Hematopoietic multipotent progenitor cell treated with erythropoietin and hydrocortisone succinate and interleukin-3 and kit ligand, for 17 days (in vitro differentiated cells): ENCODE measurements at places on chromosomes 3 and 15.

GRCh38 chr3:104582092-104582491 lies 784.6 kb upstream of the ALCAM start:
- no peak for DNase-seq

GRCh38 chr3:112333002-112333380 lies at the start of gene CD200:
Gene CD200, plus strand, starts transcription at chr3:112333156. Its CDS starts 57 bp downstream, at chr3:112333213.
- no peak for DNase-seq

GRCh38 chr3:174483254-174483653 lies 375.9 kb upstream of the NAALADL2 start:
- DNase-seq, result no peak

GRCh38 chr15:62591842-62592838 lies 427.1 kb upstream of the C2CD4B start:
- no peak for DNase-seq

- no peak for DNase-seq
These were observed 89.3 kb upstream of the P2RY1 start for GRCh38 chr3:152745646-152746045.

- DNase-seq, result no peak
These were observed 26.5 kb downstream of the RFTN1 start for GRCh38 chr3:16486951-16487480.

GRCh38 chr15:69032703-69033373 lies 18.3 kb downstream of the NOX5 start:
- no peak for DNase-seq

DNA sequence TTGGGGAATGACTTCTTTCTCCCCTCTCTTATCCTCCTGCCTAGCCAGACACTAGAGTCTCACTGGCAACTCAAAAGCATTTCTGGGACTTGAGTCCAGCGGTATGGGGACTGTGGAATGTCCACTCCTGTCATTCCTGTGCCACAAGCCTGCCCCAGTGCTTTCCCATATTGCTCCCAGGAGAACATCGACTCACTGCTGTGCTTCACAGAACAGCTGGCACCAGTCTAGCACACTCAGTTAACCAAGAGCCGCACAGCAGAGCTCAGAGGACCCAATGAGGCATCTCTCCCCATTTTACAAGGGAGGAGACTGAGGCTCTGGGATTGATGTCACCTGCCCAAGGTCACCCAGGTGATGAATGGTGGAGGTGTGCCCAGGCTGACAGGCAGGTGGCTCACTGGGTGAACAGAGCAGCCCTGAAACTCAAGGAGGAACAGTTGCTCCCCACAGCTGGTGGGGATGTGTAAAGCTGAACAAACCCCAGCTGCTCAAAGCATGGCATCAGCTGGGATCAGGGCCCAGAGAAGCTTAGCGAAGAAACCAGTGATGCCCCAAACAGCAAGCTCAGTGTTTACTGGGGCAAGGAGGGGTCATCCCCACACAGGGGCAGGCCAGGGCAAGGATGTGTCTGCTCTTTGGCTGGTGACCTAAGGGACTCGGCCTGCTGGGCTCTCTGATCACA lies 35.4 kb upstream of the DUSP7 start:
- no peak for DNase-seq

- no peak for DNase-seq
These were observed 257.1 kb upstream of the TRIM42 start for GRCh38 chr3:140420621-140421357.

DNA sequence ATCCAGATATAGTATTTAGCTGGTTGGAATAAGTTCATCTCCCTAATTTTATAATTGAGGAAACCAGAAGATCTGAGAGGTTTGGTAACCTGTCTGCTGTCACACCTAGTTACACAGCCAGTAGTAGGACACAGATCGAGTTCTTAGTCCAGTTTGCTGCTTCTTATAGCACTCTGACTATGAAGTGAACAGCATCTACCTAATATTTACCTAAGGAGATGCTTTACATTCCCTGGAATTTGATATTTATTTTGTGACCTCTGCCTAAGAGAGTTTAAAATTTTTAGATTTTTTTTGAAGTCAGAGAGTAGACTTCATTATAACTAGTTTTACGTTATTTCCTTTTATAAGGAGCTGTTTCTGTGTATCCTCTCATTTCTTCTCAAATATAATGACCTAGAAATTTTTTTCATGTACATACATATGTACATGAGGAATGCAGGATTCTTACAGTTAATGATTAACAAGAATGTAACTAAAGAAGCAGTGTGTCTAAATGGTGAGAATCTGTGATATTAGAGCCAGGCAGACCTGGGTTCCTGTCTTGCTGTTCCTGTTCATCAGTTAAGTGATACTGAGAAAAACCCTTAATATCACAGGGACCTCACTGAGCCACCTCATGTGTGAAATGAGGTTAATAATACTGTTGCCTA lies 4.3 kb downstream of the ARHGEF26 start:
- DNase-seq, result no peak

- DNase-seq, result no peak
These were observed 248.9 kb downstream of the THSD4 start for GRCh38 chr15:71364117-71364584.

DNA sequence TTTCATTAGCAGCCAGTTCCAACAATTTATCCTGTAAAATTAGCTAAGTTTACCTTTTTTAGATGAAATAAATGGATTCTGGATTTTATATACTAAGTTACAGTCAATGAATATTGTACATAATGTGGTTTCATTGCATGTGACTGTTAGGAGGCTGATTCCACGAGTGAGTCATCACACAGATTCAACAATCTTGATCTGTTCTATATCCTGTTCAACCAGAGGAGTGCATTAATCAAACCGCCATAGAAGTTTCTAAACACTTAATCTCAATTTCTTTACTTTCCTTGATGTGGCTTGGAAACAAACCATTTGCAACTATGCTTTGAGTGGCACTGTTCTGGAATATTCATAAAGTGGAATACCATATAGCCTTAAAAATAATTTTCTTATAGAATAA lies 15.3 kb downstream of the DNAJC13 start:
- no peak for DNase-seq

DNA sequence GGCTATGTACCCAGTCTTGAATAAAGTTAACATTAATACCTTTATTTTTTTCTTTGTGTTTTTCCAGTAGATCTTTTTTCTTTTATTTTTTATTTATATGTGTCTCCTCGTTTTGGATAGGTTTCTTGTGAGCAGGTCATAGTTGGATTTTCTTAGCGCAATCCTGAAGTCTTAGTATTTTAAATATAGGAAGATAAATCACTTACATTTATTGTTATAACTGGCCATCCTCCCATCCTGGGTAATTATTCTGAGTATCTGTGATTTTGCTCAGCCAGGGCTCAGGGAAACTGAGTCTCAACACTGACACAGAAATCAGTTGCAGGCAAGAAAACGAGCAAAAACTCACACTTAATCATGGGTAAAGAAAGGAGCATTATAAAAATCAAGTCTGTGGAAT lies 11.6 kb upstream of the SLCO3A1 start:
- no peak for DNase-seq

- DNase-seq, result no peak
These were observed 619.9 kb downstream of the FOXP1 start for GRCh38 chr3:70963431-70964275.

DNA sequence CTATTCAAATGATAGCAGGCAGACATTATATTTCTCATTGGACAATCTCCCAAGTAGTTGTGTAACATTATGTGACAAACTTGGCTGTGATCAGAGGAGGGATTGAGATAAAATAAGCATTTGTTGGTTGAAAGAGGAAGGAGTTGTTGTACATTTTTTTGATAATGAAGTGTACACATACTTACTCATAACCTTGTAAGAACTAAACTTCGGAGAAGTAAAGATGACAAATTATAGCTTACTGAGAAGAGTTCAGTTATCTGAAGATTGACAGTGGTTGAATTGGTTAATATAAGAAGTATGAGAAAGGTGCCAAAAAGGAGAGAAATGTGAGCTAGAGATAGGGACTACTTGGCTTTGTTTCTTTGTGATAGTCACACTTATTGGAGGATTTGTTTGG lies 32.6 kb downstream of the STT3B start:
- no peak for DNase-seq

- DNase-seq, result no peak
These were observed 77.0 kb downstream of the LPP start for GRCh38 chr3:188230962-188231361.

DNA sequence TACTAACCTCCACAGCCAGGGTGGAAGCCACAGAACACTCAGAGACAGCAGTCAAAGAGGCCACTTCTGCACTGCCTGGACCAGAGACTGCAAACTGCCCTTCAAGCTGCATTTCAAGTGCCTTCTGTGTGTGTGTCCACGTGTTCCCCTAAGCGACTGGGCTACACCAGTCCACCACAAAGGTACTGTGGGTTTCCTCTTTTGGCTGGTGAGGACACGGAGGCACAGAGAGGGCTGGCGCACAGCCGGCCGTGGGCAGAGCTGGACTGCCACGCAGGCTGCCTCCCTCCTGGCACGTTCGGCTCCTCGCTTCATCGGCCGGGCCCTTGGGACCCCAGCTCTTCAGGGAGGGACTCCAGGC lies 60.9 kb downstream of the MGLL start:
- DNase-seq, result peak; percentile 28

GRCh38 chr15:91891788-91892345 lies 38.4 kb downstream of the SLCO3A1 start:
- DNase-seq, result no peak

GRCh38 chr15:26179906-26180305 lies 316.8 kb upstream of the ATP10A start:
- DNase-seq, result no peak

- no peak for DNase-seq
These were observed 15.7 kb downstream of the CHST13 start for GRCh38 chr3:126539558-126540250.

GRCh38 chr3:29239376-29239775 lies 41.5 kb upstream of the RBMS3 start:
- no peak for DNase-seq

- no peak for DNase-seq
These were observed 47.9 kb downstream of the ATP2C1 start for GRCh38 chr3:130941793-130942192.

DNA sequence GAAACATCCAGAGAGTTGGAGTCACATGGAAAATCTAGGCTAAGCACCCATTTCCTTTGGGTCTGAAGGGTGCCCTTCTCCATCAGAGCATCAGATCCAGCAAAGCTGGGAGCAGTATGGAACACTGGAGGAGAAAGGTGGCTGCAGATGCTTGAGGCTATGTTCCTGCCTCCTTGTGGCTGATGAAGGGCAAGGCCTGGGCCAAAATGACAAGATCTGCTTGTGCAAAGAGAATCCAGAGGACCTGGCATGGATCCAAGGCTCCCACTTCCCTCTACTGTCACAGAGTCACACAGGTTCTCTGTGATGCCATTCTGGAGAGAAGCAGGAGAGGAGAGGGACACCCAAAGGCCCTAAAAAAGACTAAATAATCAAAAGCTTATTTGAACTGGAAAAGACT lies 9.2 kb upstream of the ATP8B4 start:
- DNase-seq, result no peak

DNA sequence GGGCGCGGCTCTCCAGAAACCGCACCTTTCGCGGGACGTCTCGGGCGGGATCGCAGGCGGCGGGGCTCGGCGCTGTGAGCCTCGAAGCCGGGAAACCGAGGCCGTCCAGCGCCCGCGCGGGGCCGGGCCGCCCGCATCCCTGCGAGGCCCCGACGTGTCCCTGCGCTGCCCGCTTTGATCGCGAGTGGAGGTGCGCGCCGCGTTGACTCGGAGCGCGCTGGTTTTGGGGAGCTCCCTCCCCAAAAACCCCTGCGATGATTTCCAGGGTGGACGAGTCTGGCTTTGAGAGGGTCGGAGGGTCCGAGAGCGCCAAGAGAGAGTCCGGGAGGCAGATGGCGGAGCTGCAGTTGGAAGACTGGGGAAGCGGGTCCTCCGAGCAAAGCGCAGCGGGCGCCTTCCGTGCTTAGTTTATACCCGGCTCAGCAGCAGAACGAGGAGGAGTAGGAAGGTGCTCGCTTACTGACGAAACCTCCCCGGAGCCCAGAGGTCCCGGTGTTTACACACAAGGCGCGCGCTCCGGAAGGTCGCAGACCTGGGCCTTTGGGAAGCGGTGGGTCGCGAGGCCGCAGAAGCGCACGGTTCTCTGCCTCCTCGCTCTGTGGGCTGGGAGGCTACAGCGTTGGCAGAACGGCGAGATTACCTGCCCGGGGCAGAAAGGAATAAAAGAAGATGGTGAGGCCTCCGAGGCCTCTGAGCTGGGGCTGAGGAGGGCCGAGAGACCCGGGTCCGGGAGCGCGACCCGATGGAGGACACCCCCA lies 687 bp downstream of the ALDH1A3 start:
- DNase-seq, result no peak

- no peak for DNase-seq
These were observed 180.4 kb upstream of the COL8A1 start for GRCh38 chr3:99458013-99458412.

- DNase-seq, result no peak
These were observed 12.8 kb upstream of the CRBN start for GRCh38 chr3:3192286-3192675.

GRCh38 chr3:78665776-78666469 lies 1101.9 kb downstream of the ROBO1 start:
- no peak for DNase-seq

DNA sequence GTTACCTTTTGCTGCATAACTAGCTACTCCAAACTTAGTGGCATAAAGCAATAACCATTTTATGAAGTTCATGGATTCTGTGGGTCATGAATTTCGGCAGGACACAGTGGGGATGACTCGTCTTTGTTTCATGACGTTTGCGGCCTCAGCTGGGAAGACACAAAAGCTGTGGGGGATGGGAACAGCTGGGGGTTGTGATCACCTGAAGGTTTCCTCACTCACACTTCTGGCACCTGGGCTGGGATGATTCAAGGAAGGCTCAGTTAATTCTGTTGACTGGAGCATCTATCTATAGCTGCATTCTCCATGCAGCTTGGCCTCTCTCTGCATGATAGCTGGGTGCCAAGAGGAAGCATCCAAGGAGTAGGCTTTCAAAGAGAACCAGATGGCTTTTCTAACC lies 332.8 kb downstream of the ULK4 start:
- DNase-seq, result no peak

- DNase-seq, result no peak
These were observed 14.1 kb downstream of the TBC1D21 start for GRCh38 chr15:73887481-73887880.

DNA sequence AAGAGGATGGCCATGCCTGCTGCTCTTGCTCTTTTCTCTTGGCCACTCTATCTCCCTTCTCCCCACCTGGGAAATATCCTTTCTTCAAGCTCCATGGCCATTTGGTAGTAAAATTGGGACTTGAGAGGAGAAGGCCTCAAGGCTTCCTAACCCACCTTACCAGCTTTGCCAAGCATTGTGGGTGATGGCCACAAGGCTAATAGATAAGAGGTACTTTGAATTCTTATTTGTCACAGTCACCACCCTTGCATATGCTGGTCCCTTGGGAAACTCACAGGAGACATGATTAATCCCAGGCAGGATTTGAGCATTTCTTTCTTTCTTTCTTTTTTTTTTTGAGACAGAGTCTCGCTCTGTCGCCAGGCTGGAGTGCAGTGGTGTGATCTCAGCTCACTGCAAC lies 37.2 kb downstream of the B3GNT5 start:
- DNase-seq, result no peak

DNA sequence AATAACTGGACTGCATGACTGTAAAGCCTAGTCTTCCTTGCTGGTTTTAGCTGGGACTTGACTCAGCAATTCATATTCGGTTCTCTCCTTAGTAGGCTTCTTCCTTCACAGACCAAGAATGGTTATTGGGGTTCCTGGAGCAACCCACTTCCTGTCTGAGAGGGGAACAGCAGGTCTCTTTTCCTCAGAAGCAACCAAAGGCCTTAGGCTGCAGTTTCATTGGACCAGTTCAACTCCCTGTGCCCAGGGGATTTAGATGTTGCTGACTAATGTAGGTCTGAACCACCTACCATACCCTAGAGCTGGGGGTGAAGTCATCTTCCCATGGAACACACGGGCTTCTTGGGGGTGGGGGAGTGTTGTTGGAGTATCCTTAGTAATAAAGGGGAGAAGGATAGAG lies 84.0 kb upstream of the SKOR1 start:
- DNase-seq, result no peak

GRCh38 chr3:152272771-152273242 lies 4.1 kb downstream of the MBNL1 start:
- DNase-seq, result peak; percentile 82
